ENCODE measurements at places on chromosomes 2 and 18.
A peak's percentile ranks its signal among the peaks of the same experiment; 100 is the strongest.

- DNase-seq: no peak
These were observed 402.9 kb downstream of the ERBB4 start for GRCh38 chr2:212135739-212136138.

GRCh38 chr18:9608728-9609127 lies 5.6 kb downstream of the PPP4R1 start:
- DNase-seq: no peak

GRCh38 chr2:206521115-206521514 lies 77.8 kb downstream of the ADAM23 start:
- DNase-seq: no peak

DNA sequence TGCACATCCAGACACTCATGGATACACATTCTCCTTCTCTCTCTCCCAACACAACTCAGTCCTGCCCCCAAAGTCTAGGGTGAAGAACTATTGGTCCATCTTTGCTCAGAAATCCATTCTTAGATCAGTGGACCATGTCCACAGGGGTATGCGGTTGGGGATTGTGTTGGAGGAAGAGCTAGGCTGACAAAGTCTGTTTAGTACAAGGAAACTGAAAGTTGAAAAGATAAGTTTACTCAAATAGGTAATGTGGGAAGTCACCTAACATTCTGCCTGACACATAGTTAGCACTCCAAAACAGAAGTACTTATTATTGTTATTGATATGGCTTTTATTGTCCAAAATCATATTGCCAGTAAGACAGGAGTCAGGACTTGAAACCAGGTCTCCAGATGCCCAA lies 55.9 kb downstream of the ALK start:
- no peak for DNase-seq

GRCh38 chr2:145617420-145617819 lies 1097.5 kb upstream of the ZEB2 start:
- no peak for DNase-seq

GRCh38 chr2:188975497-188976102 lies 1.4 kb downstream of the COL3A1 start:
- peak; percentile 82 for DNase-seq

GRCh38 chr2:40257340-40258134 lies 194.4 kb downstream of the SLC8A1 start:
- no peak for DNase-seq

DNA sequence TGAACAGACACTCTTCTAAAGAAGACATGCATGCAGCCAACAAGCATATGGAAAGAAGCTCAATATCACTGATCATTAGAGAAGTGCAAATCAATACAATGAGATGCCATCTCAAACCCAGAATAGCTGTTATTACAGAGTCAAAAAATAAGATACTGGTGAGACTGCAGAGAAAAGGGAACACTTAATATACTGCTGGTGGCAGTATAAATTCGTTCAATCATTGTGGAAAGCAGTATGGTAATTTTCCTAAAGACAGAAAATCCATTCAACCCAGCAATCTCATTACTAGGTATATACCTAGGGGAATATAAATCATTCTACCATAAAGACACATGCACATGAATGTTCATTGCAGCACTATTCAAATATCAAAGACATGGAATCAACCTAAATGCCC lies 116.6 kb upstream of the LTBP1 start:
- DNase-seq: no peak

GRCh38 chr18:9130806-9131205 lies 5.8 kb upstream of the ANKRD12 start:
- DNase-seq: no peak
